AG09309 (cell line): ENCODE measurements at places on chromosomes 3 and 15.
A peak's percentile ranks its signal among the peaks of the same experiment; 100 is the strongest.

DNA sequence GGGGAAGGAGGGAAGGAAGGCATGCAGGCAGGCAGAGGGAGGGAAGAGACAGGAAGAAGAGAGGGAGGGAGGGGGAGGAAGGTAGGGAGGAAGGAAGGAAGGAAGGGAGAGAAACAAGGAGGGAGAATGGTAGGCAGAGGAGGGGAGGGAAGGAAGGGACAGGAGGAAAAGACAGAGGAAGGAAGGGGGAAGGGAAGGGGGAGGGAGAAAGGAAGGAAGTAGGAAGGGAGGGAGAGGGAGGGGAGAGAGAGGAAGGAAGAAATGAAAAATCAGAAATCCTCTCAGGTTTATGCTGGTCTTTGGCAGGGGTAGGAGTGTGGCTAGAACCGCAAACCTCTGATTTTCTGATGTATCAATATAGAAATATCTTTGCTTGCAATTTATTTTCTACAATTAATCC is 4.2 kb downstream of the PRTG start:
- no peak for DNase-seq

DNA sequence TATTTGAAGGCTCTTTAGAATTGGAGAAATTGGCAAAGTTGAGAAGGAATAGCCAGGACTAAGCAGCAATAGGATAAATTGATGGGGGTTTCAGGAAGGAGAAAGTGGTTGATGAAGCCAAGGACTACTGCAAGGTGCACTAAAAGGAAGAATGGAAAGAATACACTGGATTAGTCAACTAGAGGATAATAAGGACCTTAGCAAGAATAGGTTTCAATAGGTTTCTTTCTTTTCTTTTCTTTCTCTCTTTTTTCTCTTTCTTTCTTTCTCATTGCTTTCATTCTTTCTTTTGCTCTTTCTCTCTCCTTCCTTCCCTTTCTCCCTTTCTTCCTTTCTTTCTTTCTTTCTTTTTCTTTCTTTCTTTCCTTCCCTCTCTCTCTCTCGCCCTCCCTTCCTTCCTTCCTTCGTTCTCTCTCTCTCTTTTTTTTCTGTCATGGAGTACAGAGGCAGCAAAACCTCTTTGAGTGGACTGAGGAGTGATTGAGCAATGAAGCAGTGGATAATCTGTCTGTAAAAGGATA is 234.4 kb upstream of the TMC3 start:
- DNase-seq = no peak

DNA sequence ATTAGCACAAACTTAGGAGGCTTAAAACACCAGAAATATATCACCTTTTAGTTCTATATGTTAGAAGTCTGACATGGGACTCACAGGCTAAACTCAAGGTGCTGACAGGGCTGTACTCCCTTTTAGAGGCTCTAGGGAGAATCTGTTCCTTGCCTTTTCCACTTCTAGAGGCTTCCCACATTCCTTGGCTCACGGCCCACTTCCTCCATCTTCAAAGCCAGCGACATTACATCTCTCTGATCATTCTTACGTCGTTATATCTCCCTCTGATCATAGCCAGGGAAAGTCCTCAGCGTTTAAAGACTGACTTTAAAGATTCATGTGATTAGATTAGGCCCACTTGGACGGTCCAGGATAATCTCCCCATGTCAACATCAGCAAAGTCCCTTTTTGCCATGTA is 166.3 kb downstream of the GREM1 start:
- no peak for DNase-seq

- DNase-seq = no peak
Observed at GRCh38 chr3:117626577-117626976, 917.0 kb downstream of the TUSC7 start.

DNA sequence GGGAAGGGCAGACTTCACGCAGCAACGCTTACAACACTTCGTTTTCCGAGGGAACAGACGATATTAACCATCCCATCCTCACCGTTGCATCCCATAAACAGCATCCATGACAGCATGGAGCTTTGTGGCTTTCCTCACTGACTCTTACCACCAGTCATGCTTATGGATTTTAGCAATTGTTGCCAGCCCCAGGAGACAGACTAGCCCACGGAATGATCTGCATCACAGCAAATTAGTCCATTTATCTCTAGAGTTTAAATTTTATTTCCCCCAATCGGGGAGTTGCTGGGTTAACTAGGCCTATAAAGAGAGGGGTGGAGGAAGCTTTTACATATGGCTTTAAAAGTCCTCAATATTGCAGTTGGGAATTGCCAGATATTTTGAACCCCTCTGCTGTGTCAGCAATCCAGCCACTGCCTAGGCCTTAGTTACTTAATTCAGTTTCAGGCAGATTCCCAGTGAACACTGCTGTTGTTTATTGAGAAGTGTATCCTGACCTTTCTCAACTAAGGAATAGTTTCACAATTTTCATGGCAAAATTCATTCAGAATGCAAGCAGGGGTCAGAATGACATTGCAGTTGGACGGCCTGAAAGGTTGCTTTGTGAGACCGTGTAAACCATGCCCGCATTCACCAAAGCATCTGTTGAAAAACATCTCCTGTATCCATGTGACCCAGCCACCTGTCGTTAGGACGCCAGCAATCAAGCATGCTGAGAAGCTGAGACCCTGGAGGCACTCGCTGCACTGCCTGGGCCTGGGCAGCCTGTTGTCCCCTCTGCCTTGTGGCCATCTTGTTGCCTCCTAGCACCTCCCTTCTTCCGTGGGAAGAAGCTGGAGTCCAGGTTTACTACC is 397.4 kb upstream of the TPM1 start:
- no peak for DNase-seq

GRCh38 chr3:14440168-14440518 is 37.7 kb downstream of the SLC6A6 start:
- DNase-seq = no peak

GRCh38 chr3:192494174-192494573 is 233.2 kb downstream of the FGF12 start:
- DNase-seq = no peak

DNA sequence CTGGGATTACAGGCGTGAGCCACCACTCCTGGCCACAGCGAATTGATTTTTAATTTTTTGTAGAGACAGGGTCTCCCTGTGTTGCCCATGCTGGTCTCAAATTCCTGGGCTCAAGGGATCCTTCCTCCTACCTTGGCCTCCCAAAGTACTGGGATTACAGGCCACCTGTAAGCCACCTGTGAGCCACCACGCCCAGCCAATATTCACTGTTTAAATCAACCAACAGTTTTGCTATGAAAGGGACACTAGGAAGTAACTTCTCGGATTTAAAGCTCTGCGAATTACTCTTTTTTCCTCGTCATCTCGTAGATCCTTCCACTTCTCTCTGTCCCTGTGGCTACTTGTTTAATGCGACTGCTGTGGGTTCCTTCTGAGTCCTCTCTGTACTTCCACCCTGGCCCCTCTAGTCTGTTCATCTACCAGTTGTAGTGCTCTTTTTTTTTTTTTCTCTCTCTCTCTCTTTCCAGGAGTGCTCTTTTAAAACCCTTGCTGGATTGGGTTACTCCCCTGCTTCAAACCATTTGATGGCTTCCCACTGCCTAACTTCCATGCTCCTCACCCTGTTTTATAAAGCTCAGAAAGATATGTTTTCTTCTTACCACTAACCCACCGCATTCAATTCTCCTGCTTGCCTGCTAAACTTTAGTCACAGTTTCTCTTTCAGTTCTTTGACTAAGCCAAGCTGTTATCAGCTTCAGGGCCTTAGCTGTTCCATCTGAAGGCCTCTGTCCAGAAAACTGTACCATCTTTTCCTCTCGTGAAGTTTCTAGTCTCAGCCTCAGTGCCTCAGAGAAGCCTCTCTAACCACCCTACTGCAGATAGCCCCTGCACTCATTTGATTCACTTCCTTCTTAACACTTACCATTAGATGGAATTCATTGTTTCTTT is 12.4 kb downstream of the RTF1 start:
- DNase-seq = no peak

GRCh38 chr3:67550541-67550940 is 103.9 kb downstream of the SUCLG2 start:
- no peak for DNase-seq

- DNase-seq = no peak
Observed at GRCh38 chr15:73724212-73724611, 28.9 kb downstream of the INSYN1 start.

DNA sequence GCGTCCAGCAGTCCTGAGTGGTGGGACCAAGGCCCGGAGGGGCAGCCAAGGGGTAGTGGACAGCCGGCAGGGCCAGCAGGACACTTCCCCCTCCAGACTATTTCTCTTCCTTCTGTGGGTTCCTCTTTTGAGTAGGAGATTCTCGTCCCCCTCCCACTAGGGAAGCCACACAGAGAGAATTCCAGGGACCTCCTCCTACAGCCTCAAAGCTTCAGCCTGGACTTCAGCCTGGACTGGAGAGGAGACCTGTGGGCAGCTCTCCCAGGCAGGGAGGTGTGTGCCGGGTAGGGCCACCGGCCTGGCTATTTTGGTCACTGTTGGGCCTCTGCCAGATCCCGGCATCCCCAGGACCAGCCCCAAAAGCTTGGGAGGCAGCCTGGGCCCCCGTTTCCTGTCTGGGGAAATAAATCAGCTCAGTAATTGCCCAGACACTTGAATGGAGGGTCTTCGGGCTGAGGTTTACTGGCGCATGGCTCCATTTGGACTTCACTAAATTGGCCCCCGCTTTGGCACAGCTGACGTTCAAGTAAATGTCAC is 1.3 kb downstream of the SLC6A6 start:
- DNase-seq = no peak

DNA sequence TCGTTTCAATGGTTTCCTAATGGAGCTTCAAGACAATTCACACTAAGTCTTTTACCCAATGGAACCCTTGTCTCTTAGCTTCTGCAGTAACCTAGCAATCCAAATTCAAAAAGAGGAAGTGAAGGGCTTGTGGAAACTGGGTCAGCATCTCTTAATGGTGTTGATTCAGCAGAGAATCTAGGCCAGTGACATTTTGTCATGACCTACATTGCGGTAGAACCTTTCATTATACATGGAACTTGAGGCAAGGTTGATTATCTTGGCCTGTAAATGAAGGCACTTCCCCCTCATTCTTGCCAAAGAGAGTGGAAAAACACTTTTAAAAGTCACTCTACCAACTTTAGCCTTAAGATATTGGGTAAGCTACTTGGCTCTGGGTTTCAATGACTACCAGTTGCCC is 42.8 kb downstream of the C2CD4B start:
- no peak for DNase-seq

GRCh38 chr15:59553879-59554735 is 57.5 kb upstream of the GCNT3 start:
- peak; percentile 23 for DNase-seq

- no peak for DNase-seq
Observed at GRCh38 chr15:25733036-25733855, 129.9 kb downstream of the ATP10A start.

DNA sequence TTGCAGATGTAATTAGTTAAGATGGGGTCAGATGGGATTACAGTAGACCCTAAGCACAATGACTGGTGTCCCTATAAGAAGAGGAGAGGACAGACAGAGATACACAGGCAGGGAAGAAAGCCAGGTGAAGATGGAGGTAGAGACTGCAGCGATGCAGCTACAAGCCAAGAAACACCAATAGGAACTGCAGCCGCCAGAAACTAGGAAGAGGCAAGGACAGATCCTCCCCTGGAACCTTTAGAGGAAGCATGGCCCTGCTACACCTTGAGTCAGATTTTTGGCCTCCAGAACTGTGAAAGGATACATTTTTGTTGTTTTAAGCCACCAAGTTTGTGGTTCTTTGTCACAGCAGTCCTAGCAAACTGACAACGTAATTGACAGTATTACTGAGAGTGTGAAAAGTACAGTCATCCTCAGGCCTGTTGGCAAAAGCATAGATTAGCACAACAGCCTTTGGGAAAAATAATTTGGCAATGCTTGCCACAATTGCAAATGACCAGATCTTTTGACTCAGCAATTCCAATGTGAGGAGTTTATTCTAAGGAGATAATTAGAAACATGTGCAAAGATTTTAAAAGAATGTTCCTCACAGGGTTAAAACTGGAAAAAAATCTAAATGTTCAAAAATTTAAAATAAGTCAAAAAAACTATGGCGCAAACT is 82.6 kb upstream of the TJP1 start:
- DNase-seq = no peak

DNA sequence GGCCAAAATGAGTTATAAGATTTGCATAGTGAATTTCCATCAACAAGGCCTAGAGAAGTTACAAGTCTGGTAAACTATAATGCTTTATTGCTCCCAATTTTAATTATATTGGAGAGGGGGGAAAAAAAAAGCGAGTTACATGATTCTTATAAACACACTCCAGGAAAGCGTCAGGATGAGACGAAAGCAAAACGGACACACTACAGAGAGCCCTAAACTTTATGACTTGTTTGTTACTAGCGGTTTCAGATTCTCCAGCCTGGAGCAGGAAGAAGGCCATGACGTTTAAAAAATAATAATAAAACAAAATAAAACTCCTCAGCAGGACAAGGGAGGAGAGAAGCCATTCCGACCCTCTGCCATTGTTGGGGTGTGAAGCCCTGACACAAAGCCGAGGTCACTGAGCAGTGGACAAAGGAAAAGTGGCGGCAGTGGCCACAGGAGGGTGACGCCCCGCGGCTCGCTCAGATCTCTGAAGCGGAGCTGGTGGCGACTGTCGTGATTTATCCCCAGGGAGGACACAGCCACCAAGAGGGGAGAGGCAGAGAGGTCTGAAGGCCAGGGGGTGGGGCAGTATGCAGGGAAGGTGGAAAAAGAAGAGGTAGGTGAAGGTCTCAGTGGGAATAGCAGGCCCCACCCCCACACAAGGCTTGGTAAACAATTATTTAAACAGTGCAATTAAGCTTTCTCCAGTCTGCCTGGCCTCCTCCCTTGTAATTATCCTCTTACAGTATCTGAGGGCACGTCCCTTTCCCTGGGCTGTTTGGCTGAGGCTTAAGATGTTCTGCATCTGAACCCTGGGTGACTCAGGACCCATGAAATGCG is 45.3 kb downstream of the ADAMTS9 start:
- no peak for DNase-seq

DNA sequence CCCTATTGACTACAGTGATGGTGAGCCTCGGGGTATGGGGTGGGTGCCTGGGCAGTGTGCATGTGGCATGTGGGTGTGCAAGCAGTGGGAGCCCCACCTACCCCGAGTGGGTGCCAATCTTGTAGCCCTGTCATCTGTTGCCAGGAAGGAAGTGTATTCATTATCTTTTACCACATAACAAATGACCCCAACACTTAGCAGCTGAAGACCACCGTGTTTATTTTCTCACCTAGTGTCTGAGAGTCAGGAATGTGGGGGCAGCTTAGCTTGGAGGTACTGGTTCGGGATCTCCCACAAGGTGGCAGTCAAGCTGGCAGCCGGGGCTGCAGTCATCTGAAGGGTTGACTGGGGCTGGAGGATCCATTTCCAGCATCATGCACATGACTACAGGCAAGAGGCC is 21.7 kb downstream of the XYLB start:
- DNase-seq = no peak

DNA sequence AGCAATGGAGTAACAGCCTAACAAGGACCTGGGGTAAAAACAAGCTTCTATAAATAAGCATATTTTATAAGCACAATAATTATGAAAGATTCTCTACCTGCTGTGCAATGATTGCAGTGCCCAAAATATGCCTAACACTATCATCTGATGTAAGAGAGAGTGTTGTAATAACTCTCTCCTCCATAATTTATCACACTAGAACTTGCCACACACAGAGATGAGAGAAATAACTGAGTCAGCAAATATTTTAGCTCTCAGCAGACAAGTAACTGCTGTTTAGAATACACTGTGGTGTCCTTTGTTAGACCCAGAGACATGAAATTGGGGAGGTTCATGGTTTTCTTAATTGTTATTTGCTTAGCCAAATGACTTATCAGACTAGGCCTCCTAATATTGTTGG is 105.3 kb upstream of the ACP3 start:
- DNase-seq = no peak
